B cell (primary cell): ENCODE measurements at places on chromosomes 7 and 10.

GRCh38 chr10:107548301-107548700 lies 383.8 kb upstream of the SORCS1 start:
- DNase-seq, result no peak

DNA sequence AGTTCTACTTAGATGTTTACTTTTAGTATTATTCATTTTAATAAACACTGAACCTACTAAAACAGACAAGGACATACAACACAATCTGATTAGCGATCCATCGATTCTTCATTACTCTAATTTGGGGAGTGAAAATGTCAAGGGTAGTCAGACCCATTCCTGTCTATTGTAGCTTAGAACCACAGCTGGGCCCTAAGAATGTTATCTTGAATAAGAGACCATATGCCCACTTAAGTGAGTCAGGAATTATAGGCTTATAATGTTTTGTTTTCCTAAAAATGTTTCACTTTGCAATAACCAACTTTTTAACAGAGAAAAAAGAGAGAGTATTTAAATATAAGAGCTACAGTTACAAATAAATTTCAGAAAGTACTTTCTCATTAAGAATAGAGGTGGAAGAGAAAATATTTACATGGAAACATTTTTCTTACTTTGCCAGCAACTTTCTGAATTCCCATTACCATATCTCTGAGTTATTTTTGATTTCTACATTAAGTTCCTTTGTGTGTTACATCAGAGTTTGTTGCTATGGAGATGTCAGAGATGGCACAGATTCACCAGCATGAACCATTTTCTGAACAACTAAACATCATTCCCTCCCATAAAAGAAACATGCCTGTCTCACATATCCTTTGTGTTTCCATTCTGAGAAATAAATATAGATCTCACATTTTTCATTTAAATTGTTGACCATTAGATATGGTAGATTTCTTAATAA lies 75.4 kb upstream of the SLC13A1 start:
- no peak for DNase-seq

DNA sequence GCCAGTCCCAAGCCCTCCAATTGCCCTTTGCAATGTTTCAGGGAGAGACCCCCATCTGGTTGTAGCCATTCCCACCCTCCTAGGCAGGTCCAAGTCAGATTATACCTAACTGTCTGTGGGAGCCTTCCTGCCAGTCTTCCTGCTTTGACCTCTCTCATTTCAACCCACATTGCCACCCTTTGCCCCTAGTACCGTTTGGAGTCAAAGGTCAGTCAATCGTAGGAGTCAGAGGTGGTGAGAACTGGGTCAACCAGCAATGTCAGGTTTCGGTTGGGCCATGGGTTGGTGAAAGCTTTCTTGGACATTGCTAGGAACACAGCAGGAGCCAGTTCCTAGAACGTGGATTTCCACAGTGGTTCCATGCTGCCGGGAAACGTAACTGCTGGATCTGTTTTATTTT lies 269.4 kb upstream of the GHITM start:
- DNase-seq, result no peak

DNA sequence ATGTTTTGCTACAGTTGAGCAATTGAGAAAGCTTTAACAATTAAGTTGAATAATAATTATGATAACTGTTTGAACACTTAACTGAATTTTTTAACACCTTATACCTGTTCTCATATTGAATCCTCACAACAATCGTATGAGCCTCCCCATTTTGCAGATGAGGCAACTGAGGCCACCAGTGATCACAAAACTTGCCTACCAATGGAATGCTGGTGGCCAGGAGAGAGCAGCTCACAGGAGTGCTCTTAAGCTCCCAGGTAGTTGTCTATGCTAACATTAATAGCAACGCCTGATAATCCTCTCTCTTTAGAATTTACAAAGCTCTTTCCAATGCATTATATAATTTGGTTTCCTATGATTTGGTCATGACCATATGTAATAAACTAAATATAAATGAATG lies 21.6 kb downstream of the GPNMB start:
- DNase-seq, result no peak

DNA sequence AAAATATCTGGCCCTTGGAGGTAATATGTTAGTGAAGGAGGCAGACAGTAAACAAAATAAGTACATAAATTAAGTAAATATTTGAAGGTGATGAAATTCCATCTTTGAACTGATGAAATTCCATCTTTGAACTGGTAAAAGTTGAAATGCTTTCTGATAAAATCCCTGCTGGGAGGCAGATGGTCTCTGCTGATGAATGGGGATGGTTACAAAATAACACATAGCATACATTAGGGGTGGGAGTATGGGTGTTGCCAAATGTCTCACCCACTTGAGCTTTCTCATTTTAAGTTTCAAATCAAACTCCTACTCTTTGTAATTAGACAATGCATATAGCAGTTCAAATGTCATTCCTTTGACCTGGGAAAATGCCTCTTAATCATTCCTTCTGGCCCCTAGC lies 77.5 kb upstream of the SORCS3 start:
- DNase-seq, result no peak

GRCh38 chr10:133474665-133475424 lies 21.1 kb downstream of the SCART1 start:
- no peak for DNase-seq

GRCh38 chr7:42924223-42924838 lies 7.6 kb downstream of the PSMA2 start:
- DNase-seq, result no peak

GRCh38 chr7:85829817-85830432 lies 643.1 kb upstream of the SEMA3D start:
- no peak for DNase-seq

- no peak for DNase-seq
Observed at GRCh38 chr10:14409856-14410458, 79.2 kb upstream of the FRMD4A start.

DNA sequence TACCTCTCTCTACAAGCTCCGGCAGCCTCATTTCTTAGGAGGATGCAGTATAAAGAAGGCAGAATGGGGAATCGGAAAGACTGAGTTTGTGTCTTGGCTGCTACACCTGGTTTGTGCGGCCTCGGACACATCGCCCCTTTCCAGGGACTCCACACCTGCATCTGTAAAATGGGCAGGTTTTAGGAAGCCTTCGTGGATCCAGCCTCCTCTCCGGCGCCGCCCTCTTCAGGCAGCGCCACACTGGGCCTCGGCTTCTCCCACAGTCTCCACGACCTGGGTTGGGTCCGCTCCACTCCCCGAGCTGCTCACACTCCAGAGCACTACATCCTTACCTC lies 341 bp downstream of the GOT1 start:
- DNase-seq, result no peak

GRCh38 chr7:142927085-142927745 lies 6.3 kb downstream of the TRPV5 start:
- DNase-seq, result peak; percentile 52

DNA sequence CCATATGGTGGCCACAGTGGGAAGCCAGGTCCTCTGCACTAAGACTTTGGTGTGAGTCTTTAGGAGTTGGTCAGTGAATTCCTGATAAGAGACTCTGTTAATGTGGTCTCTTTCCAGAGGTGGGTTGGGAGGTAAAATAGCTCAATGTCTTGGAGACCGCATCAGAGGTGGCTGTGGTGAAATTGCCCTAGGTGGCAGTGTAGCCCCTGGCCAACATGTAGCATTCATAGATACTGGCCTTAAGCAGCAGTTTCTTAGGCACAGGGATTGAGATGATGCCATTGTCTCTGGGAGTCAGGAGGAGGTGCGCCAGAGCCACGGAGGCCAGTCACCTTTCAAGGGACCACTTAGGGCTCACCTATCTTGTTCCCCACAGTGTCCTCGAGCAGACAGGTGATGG lies 202.8 kb downstream of the CREB5 start:
- peak; percentile 28 for DNase-seq

GRCh38 chr7:101816595-101817470 lies 593 bp upstream of the CUX1 start:
- peak; percentile 60 for DNase-seq

GRCh38 chr7:26443751-26444150 lies 152.1 kb downstream of the SNX10 start:
- DNase-seq, result no peak

- no peak for DNase-seq
Observed at GRCh38 chr7:133207687-133208086, 45.2 kb upstream of the EXOC4 start.

DNA sequence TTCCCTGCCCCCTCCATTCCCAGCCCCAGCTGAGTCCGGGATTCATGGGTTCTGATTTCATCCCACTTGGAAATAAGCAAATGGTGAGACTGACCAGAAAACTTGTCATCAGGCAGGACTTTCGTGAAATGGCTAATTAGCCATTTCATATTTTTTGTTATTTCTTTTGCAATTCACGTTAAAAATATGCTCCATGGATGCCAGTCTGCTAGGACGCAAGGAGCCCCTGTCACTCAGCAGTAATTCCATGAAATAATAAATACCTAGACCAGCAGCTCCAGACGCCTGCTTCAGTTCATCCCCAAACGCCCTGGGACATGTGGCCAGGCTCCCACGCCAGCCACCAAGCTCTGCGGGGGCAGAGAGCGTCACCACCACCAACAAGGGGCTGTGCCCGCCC lies 111.0 kb downstream of the TRIL start:
- no peak for DNase-seq

DNA sequence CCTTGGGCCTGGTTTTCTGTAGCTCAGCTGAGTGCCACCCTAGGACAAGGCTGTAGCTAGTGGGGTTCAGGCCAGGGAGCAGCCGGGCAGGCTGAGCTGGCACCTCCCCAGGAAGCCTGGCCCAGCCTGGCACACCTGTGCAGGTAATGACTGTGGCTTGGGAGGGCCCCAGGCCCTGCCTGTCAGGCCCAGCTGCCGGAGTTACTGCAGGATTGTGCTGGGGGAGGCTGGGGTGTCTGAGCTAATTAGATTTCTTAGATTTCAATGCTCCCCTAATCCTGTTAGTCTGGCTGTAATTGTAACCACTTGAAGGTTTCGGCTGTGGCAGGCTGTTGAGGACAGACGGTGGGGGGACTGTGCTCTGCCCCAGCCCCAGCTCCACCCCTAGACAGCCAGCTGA lies 6.0 kb downstream of the ZMIZ1 start:
- no peak for DNase-seq

DNA sequence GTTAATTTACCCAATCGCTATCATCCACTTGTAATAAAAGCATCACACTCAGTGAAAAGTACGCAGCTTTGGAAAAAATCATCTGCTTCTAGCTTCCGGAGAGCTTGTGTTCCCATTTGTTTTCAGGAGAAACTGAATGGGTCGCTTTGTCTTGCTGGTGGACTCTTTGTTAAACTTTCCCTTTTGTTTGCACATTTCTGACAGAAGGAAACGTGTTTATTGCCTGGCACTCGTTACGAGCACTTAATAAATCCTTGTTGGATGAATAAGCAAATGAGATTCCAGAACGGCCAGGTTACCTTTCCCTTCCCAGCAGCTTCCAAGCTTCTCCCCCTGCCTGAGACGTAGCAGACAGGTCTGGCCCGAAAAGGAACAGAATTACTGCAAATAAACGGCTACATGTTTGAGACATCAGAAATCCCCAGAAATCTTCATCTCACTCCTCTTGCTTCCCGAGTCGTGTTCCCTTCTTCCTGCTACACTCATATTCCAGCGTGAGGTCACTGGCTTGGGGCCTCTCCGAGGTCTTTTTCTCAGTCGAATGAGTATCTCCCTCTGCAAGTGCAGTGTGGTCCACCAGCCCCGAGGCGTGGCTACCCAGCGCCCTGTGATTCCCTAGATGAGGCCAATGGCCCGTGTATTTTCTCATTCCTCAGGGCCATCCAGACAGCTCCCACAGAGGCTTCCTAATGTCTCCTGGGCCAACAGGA lies 167.2 kb downstream of the FRMD4A start:
- no peak for DNase-seq

GRCh38 chr10:81135851-81136250 lies 598.1 kb downstream of the SH2D4B start:
- DNase-seq, result no peak

DNA sequence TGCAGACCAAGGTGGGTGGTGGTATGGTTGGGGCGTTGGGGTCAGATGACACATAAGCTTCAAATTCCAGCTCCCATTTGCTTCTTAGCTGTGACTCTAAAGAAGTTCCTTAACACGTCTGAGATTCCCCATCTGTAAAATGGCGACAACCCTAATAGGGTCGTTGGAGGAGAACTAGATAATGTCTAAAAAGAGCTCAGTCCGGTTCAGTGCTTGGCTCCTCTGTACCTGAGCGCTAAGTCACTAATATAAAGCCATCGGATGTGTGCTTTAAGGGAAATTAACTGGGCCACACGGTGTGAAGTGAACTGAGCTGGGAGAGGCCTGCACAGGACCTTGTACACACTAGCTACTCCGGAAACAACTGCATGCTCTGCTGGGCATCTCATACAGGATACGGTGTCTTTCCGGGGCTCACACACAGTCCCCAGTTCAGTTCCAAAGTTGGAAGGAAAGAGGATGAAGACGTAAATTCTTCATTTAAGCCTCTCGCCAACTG lies 476 bp upstream of the ZFYVE27 start:
- no peak for DNase-seq

- DNase-seq, result no peak
Observed at GRCh38 chr10:50232261-50232639, 19.1 kb downstream of the ASAH2 start.

DNA sequence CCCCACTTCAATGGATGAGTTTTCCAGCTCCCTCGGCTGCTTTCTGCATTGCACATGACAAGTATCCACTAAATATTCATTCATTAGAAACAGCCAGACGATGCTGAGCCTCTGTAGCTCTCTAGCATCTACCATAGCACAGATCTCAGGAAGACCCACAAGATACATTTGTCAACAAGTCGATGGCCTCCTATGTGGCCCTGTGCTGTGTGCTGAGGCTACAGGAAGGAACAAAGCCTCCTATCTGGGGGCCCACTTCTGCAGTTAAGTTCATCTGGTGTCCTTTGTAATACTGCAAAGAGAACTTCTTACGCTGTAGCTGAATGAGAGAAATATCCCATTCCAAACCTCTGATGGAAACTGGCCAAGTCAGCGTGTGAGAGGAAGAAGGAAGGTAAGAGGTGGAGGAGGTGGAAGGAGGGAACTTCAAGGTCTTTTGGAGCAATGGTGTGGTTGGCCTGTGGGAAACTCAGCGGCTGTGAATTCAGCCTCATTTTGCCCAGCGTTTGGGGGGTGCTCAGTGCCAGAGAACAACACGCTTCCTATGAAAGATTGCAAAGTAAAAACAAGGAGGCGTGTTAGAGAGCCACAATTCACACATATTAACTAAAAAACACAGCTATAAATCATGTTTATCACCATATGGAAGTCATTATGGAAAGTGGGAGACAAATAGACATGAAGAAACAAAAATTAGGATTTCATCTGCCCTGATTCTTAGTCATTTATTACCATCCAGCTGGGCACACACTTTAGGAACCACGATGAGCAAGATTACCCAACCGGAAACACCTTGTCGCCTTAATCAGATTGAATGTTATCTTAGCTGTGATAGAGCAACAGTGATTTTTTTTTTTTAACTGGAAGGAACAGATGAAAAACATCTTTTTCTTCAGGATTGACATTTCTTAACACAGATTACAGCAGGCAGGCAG lies 62.2 kb upstream of the USP6NL start:
- peak; percentile 46 for DNase-seq
